ENCODE measurements at places on chromosomes 7 and 10.

- no peak for DNase-seq
These were observed 241.4 kb upstream of the ZNF32 start for GRCh38 chr10:43890124-43890523.

DNA sequence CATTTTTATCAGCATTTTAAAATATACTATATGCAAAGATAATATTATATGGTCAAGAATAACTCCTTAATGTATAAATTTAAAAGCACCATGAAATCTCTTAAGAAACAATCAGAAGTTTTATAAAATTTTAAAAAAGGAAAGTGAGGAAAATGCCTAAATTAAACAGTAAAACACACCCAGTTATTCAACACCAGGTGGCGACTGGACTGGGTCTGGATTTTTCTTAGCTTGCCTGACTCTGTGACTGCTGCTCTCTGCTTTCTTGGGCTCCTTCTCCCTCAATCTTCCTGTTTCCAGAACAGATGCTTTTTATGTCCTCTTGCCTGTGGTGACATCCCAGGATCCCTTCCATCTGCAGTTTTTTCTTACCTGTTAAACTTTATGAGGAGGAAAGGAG, 200.3 kb downstream of the BICC1 start:
- no peak for DNase-seq

GRCh38 chr10:79229071-79229541, 118.2 kb upstream of the PPIF start:
- DNase-seq = no peak

GRCh38 chr10:5485290-5485689, 14.1 kb downstream of the CALML5 start:
- no peak for DNase-seq

- DNase-seq = no peak
These were observed 36.7 kb downstream of the TMEM248 start for GRCh38 chr7:66957595-66958290.

DNA sequence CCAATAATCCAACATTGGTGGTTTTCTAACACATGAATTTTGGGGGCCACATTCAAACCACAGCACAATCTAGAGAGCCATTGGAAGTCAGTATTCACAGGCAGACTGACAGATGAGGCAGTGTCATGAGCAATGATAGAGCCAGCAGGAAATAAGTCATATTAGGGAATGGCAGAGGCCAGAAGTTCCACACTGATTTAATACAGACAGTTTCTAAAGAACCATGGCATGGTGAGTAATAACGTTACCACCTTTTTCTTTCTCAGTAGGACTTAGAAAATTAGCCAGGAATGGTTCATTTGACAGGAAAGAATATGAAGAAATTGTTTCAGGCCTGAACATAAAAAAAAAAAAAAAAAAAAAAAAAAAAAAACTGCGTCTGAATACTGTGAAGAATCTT, 210.3 kb downstream of the GPAM start:
- DNase-seq = no peak
